ENCODE measurements at places on chromosomes 12 and 14.

- DNase-seq: no peak
These were observed 47.8 kb upstream of the MED13L start for GRCh38 chr12:116325336-116325664.

DNA sequence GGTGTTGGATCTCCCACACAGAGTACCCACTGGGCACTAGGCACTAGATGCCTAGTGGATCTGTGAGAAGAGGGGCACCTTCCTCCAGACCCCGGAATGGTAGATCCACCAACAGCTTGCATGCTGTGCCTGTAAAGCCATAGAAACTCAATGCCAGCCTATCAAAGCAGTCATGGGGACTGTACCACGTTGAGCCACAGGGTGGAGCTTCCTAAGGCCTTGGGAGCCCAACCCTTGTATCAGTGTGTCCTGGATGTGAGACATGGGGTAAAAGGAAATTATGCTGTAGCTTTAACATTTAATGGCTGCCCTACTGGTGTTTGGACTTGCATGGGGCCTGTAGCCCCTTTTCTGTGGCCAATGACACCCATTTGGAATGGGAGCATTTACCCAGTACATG is 1024.9 kb downstream of the TMEM121 start:
- DNase-seq: no peak

DNA sequence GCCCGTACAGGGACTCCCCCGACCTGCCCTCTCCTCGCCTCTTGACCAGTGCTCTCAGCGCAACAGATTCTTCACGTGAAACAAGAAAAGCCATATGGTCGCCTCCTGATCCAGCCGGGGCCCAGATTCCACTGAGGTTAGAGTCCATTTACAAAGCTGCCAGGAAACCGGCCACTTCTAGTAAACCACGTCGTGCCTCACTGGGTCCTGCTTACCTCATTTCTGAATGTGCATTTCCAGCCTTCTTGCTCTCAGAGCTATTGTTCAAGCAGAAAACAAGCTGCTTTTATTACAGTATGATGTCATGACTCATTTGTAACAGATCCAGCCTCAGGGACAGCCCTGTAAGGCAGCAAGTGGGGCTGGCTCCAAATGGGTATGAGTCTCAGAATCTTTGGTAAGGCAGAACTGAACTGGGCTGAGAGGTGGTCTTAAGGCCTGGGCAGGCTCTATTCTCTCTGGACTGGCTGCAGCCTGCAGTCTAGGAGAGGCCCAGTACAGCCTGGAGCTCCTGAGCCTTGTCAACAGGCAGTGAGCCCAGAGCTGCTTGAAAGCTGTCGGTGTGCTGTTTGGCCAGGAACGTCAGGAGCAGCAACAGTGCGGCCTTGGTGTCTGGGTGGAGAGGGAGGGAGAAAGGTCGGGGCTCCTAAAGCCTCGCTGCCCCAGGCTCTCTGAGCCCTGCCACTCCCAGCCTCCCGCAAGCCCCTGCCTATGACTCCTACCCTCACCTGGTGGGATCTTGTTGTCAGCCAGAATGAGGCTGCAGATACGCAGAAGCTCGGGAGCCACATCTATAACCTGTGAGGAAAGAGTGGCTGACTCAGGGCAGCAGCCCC is 8.3 kb downstream of the REC8 start:
- peak; percentile 88 for DNase-seq

GRCh38 chr14:20671597-20672283 is 12.6 kb upstream of the RNASE4 start:
- DNase-seq: no peak

GRCh38 chr14:33934043-33934750 is 16.7 kb downstream of the EGLN3 start:
- no peak for DNase-seq

DNA sequence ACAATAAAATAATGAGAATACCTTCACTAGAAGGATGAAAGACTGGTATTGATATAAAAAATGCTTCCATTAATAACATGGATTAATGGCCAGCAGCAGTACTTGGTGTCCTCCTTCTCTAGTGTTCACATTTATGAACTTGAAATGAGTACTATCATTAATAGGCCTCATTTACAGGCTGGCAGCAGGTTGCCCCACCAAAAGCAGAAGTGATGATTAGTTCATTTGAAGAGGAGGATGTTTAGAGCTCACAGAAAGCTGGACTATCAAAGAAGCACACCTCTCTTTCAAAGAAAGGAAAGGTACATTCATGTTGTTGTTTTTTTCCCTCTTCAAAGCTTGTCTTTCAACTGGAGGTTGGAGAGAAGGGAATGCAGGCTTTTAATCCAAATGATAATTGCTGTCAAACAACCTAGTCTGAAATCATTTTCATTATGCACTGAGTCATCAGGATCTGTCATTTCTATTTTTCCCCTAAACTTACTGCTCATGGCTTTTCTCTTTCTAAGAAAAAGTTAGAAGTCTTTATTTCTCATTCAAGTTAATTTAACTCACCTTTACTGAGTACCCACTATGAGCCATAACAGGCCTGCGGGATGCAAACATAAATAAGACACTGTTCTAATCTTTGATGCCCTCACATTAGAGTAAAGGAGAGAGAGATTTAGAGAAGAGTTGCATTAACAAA is 157.9 kb upstream of the GRIP1 start:
- no peak for DNase-seq

GRCh38 chr12:118189741-118190191 is 53.8 kb downstream of the PEBP1 start:
- DNase-seq: peak; percentile 66

Measured in astrocyte (in vitro differentiated cells and primary cell).